ENCODE measurements at places on chromosomes 16 and 17.

DNA sequence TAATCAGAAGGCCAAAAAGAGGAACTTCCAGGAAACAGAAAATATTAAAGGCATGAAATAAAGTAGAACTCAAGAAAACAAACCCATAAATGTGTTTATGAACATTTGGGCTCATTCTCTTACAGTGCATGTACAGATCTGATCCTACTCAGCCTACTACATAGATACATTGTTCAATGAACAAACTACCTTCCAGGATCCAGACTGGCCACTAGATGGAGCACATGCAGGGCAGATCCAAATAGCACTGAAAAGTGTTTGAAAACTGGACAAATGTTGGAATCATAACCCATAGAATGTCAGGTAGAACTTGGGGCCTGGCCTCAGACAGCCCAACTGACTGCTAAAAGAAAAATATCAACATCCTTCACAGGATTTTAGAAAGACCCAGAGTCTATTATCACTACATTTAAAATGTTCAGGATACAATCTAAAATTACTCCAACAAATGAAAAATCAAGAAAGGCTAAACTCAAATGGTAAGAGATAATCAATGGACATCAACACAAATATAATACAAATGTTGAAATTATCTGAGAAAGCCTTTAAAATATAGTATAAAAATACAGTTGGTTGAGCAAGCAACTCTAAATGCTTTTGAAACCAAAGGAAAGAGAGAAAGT is 122.4 kb upstream of the NUDT7 start:
- no peak for DNase-seq

DNA sequence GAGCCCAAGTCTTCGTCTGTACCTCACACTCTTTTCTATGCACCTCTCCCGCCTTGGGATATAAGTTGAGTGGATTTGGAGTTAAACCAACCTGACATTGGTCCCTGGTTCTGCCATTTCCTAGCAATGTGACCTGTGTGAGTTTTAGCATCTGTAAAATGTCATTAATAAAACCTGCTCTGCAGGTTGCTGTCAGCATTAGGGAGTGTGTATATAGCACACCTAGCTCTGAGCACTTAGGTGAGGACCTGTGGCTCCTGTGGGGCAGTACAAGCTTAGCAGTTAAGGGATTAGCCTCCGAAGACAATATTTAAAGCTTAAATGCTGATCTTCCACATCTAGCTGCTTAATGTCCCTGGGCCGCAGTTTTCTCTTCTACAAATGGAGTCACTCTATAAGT is 248.0 kb downstream of the TMEM114 start:
- DNase-seq, result no peak

DNA sequence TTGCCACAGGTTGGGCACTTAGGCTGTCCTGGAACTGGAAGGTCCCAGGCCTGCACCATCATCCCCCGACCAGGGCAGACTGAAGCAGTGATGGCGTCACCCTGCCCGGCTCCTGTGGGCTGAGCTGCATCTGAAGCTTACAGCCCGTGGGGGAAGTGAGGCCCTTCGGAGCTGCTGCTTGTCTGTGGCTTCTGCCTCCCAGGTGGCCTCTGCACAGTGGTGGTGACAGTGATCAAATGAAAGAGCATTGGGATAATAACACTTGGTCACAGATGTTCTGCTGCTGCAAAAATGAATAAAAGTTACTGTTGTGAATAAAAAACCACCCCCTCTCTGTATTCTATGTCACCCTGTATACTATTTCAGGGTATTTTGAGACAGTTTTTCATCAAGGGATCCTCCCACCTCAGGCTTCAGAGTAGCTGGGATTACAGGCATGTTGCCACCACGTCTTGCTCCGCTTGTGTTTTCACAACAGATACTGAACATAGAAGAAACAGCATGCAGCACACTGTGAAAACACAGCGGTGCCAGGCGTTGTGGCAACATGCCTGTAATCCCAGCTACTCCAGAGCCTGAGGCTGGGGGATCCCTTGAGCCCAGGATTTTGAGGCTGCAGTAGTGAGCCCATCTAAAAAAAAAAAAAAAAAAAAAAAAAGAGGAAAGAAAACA is 165.0 kb downstream of the LGALS9B start:
- no peak for DNase-seq

DNA sequence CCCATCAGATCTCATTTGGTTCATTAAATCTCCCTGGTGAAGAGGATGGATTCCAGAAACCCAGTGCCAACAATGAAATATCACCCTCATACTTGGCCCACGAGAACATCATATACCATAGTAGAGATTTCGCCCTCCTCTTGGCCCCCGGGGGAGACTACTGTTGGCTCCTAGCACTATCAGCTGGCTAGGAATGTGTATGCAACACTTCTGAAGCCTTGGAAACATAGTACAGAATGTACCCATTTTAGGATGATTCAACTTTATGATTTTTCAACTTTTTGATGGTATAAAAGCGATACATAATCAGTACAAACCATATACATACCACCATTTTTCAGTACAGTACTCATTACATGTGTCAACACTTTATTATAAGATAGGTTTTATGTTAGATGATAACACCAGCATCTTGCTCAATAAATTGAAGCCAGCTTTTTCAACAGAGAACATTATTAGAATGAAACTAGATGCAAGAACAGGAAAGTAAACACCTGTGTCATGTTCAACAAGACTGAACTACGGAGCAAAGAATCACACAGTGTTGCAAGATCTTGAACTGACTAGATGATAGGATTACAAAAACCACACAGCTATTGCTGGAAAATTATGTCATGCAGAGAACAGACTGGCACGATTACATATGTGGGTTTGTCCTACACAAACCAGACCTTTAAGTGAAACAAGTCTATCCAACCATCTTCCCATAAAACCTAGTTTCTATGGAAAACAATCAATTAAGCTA is 17.2 kb downstream of the RSL1D1 start:
- DNase-seq, result no peak

GRCh38 chr17:77535892-77536291 is 395.1 kb downstream of the SEC14L1 start:
- DNase-seq, result no peak

DNA sequence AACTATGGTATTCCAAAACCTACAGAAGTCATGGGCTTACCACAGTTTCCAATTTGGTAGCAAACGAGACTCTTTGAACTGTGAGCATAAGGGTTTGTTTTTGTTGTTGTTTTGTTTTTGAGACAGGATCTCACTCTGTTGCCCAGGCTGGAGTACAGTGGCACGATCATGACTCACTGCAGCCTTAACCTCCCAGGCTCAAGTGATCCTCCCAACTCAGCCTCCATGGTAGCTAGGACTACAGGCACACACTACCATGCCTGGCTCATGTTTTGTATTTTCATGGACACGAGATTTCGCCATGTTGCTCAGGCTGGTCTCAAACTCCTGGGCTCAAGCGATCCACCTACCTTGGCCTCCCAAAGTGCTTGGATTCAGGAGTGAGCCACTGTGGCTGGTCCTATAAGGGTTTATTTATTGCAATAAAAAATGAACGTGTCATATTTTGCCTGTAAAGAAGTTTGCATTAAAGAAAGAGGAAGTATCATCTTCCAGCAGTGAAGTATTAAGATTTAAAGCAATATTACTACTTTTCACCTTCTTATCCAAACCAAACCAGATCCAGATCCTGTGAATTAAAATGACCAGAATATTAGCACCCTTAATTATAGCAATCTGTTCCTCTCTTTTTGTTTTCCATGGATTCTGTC is 37.2 kb downstream of the KCNJ2 start:
- DNase-seq, result no peak

DNA sequence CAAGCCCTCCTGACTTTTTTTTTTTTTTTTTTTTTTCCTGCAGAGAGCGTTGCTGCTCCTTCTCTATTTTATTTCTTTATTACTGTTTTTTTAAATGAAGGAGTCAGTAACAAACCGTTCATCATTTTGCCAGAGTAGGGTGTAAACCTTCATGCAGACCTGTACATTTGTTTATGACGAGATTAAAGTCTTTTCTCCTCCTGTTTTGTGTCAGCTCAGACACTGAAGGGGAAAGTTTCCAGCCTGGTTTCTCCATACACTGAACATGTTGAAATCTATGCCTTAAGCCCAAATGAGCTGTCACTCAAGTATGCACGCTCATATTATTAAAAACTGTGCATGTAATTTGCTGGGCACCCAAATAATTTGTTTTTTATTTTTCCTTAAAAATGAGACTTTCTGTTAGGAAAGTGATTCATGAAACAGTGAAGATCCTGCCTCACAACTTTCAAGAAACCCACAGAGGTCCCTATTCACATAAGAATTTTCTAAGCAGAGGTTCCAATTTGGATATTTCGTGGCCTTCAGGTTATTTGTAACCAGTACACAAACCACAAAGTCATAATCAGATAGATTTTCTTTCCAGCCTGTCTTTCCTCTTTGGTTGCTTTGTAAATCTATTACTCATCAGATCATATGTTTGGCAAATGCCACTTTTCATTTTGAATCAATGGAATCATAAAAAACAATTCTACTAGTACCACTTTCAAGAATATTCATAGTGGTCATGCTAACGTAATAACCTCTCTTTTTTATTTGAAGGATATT is 700.3 kb downstream of the MAF start:
- no peak for DNase-seq
